Breast epithelium (tissue), 4 donors: ENCODE measurements at places on chromosomes 2 and 18. TPM values are rescaled to one million over a fixed set of nuclear protein-coding genes. Genes with fewer than 3 reads are reported as not detected.

Gene KLF11
- 22.0 TPM for total RNA-seq

Gene COBLL1
- total RNA-seq = 92.8 TPM

Gene RBM44
- 2.0 TPM for total RNA-seq

Gene SIGLEC15
- total RNA-seq = 0.16 TPM

Gene SDC1
- total RNA-seq = 51.8 TPM

DNA sequence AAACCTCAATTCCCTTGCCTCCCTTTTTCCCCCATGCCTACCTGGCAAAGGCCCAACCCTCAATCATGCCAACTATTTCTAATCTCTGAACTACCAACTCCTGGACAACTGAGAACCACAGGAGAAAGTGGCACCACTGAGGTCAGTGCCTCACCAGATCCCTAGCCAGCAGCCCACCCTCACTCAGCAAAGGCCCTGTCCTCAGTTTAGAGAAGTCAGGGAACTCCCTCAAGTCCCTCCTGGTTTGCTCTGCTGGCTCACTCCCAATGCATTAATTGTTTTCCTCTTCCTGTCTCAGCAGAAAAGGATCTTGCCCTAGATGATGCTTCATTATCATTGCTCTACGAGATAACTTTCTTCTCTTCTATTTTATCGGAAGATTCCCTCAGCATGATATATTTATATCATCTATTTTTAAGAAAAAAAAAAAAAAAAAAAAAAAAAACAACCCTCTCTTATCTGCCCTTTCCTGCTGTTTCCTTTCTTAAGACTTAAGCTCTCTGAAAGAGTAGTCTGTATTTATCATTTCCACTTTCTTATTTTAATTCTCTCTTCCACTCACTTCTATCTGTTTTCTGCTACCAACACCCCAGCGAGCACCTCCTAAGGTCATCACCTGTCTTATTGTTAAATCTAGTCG, 22.7 kb upstream of the ZBTB14 start:
- H3K4me1 ChIP-seq = no peaks in the 10 kb centered on the region
- H3K36me3 ChIP-seq = no peaks in the 10 kb centered on the region
- H3K27ac ChIP-seq = no peak overlapping the region

DNA sequence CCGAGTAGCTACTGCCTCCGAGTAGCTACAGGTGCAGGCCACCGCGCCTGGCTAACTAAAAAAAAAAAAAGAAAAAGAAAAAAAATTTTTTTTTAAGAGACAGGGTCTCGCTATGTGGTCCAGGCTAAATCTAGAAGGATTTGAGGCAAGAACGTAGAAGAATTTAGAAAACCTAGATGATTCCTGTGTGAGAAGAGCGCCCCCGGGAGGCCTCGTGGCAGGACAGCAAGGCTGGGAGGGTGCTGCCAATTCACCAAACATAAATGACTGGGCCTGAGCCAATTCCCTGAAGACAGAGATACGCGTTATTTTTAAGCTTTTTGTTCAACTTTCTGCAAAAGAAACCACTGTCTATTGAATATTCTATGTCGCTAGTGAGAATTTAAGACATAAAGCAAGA, 90.1 kb upstream of the TGFA start:
- H3K36me3 ChIP-seq = no peaks in the 10 kb centered on the region
- no peak for DNase-seq
- no peaks in the 10 kb centered on the region for H3K27me3 ChIP-seq
- H3K4me3 ChIP-seq = no peak overlapping the region
- H3K27ac ChIP-seq = no peak overlapping the region

- H3K27ac ChIP-seq = no peak overlapping the region
- H3K36me3 ChIP-seq = no peaks in the 10 kb centered on the region
- H3K4me1 ChIP-seq = peaks cover 2% of the 10 kb centered on the region
- H3K4me3 ChIP-seq = no peak overlapping the region
- peak; percentile 49 for DNase-seq
Observed at GRCh38 chr2:238370823-238371372, 50.6 kb downstream of the TRAF3IP1 start.
